ENCODE measurements at places on chromosomes 12 and 14.

- DNase-seq, result no peak
Observed at GRCh38 chr12:52501490-52501889, 8.4 kb upstream of the KRT6A start.

GRCh38 chr12:21340403-21340802, 5.7 kb upstream of the SLCO1A2 start:
- no peak for DNase-seq

DNA sequence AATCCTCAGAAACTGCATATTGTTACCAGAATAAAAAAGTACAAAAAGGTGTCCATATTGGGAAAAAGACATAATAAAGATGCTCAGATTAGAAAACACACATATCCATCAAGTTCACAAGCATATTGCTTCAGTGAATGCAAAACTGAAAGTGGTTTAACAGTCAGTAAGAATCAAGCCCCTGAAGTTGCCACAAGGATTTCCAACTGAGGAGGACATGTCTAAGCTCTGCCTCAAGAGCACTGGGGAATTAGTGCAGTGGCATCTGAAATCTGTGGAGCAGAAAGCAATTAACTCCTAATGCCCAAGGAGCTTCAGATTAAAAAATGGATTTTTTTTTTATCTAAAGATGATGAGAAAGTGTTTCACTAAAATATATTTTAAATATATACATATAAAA, 113.2 kb downstream of the DENND5B start:
- DNase-seq, result peak; percentile 37

DNA sequence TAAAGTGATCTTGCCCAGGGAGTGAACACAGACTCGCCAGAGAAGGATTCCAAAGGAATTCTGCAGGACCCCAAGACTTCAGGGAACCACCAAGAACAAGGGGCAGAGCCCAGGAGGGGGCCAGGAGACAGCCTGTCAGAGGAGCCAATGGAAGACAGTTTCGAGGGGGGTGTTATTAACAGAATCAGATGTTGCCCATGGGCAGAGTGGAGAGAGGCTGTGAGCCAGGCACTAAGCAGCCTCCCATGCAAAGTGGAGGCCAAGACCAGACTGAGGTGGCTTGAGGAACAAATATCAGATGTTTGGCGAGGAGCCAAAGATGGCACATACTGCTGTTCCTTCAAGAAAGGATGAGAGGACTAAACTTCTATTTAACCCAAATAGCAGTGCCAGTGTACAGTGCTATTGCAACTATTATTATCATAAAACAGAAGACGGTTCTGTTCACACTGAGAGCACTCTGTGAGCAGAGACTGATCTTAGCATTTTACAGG, 12.6 kb downstream of the APPL2 start:
- no peak for DNase-seq

DNA sequence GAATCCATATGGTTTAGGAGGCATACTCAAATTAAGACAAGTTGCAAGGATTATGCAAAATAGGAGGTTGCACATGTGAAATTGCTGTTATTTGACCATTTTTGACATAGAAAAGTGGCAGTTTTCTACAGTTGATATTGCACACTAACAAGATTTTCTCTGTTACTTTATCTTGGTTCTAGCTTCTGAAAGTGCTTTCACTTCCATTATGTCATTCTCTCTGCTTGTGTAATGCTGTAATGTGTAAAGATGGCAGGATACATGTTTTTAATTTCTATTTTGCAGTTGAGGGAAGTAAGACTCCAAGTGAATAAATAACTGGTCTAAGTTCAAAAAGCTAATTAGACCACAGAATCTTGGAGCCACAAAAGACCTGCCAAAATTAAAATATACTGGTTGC, 60.6 kb downstream of the MYRFL start:
- DNase-seq, result no peak

DNA sequence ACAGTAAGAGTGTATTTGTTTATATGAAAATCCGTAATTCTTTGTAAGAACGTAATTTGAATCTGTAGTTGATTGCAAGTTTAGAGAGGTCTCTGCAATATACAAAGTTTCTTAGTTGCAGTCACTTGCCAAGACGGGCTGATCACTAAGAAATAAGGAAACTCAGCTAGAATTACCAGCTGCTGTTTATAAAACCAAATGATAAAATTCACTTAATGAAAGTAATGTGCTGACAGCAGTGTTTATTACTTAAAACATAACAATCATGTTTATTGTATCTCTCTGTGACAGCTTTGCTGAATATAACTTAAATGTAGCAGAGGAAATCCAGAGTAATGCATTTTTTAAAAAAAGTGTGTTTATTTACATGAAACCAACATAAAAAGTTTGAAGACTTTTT, 31.2 kb downstream of the SRGAP1 start:
- no peak for DNase-seq

- DNase-seq, result no peak
Observed at GRCh38 chr14:50932592-50933495, 11.4 kb downstream of the PYGL start.

GRCh38 chr14:98408024-98408555, 863.9 kb downstream of the BCL11B start:
- no peak for DNase-seq

DNA sequence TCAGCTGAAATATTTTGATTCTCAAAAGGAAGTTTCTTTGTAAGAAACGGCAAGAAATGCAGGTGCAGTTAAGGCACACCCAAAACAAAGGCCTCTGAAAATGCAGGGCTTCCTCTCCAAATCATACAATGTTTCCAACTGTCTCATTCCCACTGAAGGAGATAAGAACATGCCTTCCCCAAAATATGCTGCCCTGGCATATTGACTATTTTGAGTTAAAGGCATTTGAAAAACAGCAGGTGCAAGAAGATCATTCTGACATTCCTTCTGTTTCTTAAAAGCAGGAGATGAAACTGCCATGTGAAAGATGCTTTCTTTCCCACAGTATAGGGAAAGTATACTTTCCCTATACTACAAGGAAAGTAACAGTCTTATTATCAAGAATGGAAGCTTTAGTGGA, 33.4 kb upstream of the VASH1 start:
- DNase-seq, result no peak

DNA sequence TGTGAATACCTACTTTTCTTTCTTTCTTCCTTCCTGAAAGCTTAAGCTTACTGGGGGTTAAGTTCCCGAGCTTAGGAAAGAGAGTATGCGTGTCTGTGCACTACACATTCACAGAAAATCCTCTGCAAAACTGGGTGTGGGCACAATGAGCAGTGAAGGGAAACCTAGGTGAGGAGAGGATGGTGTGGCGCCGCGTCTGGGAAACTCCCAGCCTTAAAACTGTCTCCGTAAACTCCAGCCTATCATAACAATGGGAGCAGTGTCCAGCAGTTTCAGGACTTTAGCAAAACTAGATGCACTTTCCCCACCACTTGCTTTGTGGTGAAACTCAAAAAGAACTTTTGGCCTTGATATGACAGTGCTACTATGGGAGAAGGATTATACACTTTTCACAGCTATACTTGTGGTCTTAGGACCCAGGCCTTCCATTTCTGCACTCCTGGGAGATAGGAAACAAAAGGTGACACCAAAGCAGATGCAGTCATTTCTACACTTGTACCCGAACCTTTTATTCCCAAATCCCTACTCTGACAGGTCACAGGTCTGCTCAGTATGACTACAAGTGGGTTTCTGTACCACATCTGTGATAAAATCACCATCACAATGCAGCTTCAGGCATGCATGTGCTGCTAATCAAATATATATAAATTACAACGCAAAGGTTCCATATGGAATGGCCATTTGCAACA, 10.4 kb downstream of the AKAP5 start:
- no peak for DNase-seq

- DNase-seq, result no peak
Observed at GRCh38 chr14:23530375-23531055, 21.1 kb downstream of the ZFHX2 start.

- DNase-seq, result no peak
Observed at GRCh38 chr12:105270671-105271255, 34.8 kb upstream of the APPL2 start.

DNA sequence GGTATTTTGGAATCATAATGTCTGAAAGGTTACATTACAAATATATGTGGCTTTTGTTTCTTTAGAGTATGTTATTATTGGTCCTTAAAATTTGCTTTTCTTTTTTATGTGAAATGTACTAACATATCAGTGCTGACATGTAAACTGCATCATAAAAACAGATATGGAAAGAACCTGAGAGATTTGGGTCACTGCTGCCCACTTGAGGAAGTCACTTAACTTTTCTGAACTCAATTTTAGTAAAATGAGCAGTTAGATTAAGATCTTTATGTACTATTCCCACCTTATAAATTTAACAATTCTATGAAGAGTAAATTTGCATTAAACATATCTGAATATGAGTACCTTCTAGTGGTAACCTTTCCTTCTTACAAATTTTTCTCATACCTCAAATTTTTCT, 7.5 kb downstream of the PTGR2 start:
- no peak for DNase-seq

DNA sequence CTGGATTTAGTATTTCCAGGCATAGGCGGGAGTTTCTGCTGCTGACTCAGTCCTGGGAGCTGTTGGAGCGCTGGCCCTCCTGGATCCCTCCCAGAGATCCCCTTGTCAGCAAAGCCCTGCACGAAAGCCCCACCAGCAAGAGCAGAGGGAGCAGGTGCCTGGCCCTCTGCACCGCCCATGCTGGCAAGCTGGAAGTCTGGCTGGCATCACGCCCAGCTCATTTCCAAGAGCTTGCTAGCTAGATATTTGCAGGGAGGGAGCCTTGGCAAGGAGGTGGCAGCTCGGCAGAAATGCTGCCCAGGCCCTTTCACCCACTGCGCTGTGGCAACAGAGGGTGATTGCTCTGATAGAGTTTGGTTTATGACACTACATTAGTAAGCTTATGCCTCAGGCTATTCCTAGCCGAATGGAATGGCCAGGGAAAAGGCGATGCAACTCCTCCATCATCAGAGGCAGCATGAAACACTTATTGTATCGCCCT, 193.9 kb downstream of the EMP1 start:
- DNase-seq, result peak; percentile 74

DNA sequence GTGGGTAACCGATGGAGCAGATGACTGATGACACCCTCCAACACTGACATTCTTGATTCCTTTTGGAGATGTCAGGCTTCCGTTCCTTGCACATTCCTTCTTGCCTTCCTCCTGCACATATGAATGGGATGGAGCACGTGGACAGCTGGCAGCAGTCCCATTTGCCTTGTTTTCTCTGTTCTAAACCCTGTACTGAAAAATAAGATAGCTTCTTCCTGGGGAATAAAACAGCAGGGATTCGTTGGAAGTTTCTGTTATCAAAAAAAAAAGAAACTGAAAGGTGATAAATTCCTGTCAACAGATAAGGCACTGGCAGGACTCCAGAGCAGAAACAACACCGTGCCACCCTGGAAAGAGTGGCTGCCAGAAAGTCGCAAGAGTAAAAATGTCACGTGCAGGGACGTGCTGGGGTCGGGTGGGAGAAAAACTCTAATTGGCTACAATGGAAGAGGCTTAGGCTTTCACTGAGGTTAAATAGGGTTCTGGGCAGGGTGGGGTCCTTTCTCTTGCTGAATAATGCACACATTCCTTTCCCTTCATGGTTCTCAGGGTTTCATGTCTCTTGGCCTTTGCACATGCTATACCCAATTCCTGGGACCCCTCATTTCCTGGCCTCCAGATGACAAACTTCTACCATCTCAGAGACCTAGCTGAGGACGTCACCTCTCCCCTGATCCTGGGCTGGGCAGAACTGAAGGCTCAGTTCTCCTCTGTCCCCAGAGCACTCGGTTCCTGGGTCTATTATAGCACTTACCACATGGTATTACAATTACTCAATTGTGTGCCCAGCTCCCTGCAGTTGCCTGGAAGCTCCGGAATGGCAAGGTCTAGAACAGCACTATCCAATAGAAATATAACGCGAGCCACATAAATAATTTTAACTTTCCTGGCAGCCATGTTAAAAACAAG, 7.0 kb upstream of the NUAK1 start:
- DNase-seq, result no peak

- no peak for DNase-seq
Observed at GRCh38 chr12:71878208-71878607, 38.6 kb downstream of the TBC1D15 start.

- no peak for DNase-seq
Observed at GRCh38 chr12:109234012-109234411, 75.1 kb downstream of the FOXN4 start.

- DNase-seq, result no peak
Observed at GRCh38 chr14:23565626-23566025, 2.0 kb downstream of the AP1G2 start.

DNA sequence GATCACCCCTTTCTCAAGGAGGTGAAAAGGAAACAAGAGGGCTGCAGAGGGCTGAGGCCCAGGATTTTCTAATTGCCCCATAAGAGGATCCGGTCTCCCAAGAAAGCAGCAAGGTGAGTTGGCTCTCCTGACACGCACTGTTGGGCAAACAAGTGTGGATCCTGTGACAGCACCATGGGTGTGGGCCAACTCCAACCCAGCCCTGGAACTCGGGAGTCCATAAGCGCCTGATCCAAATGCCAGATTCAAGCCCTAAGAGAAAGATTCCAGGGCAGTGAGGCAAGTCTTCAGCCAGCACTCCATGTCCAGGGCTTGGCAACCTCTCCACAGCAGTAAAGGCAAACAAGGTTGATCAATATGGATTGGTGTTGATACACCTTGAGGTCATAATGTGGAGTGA, 33.1 kb downstream of the KCNA5 start:
- no peak for DNase-seq

- DNase-seq, result no peak
Observed at GRCh38 chr12:108367436-108367835, 28.3 kb upstream of the CMKLR1 start.

DNA sequence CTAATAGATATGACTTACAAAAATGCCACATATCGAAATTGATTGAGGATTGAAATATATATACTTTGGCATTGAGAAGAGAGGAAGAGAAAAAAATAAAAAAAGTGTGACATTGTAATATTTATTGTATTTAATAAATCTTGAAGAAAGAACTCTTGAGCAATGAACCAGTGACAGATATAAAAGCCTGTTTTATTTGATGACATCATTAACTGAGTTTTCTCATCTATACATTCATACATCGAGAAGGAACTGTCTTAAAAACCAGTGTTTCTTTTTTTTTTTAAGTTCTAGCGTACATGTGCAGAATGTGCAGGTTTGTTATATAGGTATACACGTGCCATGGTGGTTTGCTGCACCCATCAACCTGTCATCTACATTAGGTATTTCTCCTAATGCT, 368.2 kb downstream of the SNAPC1 start:
- DNase-seq, result no peak

- no peak for DNase-seq
Observed at GRCh38 chr12:89863968-89864367, 155.3 kb upstream of the ATP2B1 start.
